ENCODE measurements at places on chromosomes 6 and 20.

DNA sequence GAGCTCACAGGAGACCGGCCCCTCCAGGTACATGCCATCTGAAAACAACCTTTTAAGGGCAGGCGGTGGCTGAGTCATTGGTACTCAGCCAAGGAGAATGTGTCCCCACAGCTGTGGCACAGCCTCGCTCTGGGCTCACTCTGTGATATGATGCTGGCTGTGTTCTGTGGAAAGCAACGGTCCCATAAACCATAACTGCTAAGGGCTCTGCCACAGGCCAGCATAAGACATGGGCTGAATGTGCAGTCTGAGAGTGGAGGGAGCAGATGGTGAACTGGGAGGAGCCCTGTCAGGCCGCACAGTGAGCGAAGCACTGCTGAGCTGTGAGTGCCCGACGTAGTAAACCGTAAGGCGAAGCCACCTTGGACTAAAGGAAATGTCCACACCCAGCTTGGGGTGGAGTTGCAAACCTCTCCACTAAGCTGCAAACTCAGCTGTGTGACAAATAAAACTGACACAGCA lies 375.8 kb downstream of the THBS2 start:
- DNase-seq, result no peak

- no peak for DNase-seq
Measured at GRCh38 chr6:167925026-167925425, 72.4 kb upstream of the KIF25 start.

GRCh38 chr6:113668641-113669408 lies 188.3 kb upstream of the MARCKS start:
- no peak for DNase-seq

DNA sequence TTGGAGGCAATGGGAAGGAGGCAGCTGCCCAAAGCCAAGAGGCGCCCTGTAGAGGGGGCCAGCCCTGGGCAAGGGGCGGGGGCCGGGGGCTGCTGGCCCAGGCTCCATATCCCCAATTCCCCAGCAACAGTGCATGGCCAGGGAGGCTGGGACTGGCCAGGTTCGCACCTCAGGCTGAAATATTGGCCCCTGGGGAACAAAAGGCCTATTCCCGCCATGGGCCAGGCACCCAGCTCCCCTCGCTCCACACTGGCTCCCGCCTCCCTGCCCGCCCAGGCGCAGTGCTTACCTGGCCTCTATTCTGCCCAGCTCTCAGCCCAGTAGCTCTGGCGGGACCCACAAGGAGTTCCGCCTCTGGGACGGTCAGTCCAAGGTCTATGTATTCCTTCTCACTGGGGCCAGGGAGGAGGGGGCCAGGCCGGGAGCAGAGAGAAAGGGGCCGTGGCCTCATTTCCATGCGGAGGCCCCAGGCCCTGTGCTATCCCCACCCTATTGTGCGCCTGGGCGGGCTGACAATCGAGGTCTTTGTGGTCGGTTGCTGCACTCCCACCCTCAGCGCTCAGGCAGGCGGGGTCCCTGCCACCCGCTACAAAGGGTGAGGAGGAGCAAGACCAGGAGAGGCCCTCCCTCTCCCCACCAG lies 42.3 kb downstream of the YTHDF1 start:
- no peak for DNase-seq

DNA sequence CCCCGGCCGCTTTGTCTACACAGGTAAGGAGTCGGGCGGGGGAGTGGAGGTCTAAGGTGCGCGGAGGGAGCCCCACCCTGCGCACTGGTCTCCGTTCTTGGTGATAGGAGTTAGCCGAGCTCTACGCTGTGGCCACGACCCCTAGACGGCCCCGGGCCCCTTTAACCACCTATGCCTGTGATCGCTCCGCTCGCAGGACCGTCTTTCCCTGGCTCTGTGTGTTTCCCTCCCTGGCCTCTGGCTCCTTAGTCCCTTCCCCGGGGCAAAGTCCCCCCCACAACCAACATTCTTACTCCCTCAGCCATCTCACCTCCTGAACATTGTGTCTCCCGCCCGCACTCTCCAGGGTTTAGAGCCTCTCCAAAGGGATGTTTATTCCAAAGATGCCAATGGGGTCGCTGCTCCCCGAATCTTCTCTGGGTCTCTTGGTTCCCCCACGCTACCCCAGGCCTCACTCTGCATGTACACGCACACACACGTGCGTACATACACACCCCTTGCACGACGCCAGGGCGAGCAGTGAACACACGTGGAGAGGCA lies 50.4 kb downstream of the CPXM1 start:
- no peak for DNase-seq

DNA sequence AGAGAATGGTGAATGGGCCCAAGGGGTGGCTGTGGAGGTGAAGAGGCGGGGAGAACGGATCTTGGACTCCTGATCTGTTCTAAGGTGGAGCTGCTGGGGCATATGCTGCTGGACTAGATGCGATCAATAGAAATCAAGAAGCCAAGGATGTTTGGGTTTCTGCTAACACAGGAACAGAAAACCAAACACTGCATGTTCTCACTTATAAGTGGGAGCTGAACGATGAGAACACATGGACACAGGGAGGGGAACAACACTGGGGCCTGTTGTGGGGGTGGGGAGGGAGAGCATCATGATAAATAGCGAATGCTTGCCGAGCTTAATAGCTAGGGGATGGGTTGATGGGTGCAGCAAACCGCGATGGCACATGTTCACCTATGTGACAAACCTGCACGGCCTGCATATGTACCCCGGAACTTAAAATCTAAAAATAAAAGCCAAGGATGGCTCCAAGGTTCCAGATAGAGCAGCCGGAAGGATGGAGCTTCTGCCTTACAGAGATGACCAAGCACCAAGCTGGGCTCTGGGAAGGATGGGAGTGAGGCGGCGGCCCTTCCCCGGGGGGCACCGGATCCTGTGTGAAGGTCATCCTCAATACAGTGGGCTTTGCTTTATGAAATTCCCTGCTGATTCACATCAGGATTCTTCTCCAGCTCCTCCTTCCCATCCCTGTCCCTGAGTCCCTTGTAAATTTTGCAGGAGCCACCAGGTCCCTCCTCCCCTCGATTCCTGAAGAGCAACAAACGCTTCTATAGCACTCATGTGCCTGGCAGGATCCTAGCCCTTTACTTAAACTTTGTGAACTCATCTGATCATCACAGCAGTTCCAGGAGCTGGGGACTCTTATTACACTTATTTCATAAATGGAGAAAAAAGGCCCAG lies 109.2 kb upstream of the PTPN1 start:
- DNase-seq, result no peak

GRCh38 chr6:107648983-107649382 lies 159.1 kb downstream of the SOBP start:
- no peak for DNase-seq
